Kidney glomerular epithelial cell (primary cell): ENCODE measurements at places on chromosomes 16 and 17.

GRCh38 chr17:59406808-59407381 lies 75.4 kb downstream of the YPEL2 start:
- DNase-seq: peak; percentile 100

DNA sequence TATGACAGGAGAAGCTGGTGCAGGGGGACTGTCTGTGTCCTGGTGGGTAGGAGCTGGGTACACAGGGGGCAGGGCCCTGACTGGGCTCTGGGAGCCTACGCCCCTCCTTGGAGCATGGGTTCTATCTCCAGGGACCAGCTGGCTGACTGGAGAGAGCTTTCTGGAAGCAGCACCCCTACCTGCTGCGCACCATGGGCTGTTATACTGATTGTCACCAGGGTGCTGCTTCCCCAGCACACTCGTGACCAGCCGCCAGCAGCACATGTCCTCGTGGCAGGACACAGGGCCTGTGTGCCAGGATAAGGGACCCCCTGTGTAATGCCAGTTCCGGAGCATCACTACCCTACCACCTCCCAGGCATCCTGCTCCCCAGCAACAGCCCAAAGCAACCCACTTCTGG lies 106.0 kb downstream of the AMFR start:
- no peak for DNase-seq

DNA sequence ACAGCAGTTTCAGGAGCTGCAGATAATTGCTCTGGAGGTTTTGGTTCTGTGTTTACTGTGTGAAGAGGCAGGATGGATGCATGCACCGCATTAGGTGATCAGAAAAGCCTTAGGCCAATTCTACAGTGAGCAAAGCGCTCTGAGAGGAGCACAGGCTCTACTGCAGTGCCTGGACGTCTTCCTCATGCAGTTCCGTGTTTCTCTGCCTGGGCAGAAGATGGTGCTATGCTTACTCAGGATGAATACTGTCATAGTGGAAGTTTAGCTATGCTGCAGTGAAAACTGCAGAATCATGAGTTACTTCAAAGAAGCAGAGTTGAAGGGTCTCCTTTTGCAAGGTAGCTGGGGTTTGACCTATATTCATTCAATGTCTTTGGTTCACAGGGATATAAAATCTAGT lies 1012.4 kb downstream of the KCNJ18 start:
- no peak for DNase-seq

GRCh38 chr17:47275245-47275984 lies 21.8 kb downstream of the ITGB3 start:
- DNase-seq: peak; percentile 85

- no peak for DNase-seq
These were observed 10.4 kb downstream of the ERBB2 start for GRCh38 chr17:39709998-39710964.

DNA sequence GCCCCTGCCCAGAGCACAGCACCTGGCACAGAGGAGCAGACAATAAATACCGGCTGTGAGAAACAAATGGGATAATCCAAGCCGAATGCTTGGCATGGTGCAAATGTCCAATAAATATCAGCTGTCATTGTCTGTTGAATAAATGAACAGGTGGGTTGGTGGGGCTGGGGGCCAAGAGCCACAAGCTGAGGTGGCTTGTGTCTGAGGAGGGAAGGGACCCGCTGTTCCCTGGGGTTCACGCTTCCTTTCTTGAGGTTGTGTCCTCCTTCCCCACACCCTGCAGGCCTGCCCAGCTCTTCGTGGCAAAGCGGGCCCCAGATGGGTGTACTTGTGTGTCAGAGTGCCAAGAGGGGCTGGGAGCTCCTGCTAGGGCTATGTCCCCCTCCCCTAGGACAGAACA lies 38.6 kb downstream of the ARHGAP27 start:
- no peak for DNase-seq

DNA sequence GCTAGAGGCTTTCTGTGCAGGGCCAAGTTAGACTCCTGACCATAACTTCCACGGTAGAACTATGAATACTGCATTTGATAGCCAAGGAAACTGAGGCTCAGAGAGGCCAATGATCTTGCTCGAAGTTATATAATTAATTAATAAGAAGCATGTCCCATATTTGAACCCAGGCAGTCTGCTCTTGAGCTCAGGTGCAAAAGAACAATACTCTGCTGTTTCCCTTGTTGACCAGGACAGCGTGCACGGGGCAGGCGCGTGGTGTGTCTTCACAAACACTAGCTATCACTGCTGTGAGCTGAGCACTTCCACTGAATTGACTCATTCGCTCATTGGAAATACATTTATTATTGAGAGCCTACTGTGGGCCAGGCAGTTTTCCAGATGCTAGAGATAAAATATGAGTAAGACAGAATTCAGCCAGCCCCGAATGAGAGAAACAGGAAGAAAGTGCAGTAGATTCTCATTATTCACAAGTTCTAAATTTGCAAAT lies 1.6 kb downstream of the CHD9 start:
- DNase-seq: no peak

- DNase-seq: no peak
These were observed 155.3 kb downstream of the PRKCB start for GRCh38 chr16:23991066-23991465.

- DNase-seq: no peak
These were observed 1.9 kb downstream of the CDK5R1 start for GRCh38 chr17:32488604-32489180.

GRCh38 chr17:8577868-8578267 lies 52.7 kb downstream of the MYH10 start:
- DNase-seq: no peak

DNA sequence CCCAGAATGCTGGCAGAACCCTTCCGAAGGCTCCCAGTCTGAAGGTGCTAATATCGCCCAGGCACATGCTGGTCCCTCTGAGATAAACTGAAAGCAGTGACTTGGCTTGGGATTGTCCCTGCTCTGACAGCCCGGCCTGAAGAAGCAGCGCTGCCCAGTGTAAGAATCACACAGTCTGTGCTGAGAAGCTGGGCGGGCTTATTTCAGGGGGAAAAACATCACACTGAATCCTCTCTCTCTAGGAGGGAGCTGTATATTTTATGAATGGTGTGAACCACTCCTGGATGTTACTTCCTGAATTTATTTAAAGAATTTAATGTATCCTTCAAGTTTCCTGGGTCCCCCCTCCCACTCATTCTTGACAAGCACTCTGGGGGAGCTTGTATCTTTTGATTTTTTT lies 36.3 kb downstream of the GAS7 start:
- no peak for DNase-seq
